GOT3 (cell line): ENCODE measurements at places on chromosomes 6 and 20.

DNA sequence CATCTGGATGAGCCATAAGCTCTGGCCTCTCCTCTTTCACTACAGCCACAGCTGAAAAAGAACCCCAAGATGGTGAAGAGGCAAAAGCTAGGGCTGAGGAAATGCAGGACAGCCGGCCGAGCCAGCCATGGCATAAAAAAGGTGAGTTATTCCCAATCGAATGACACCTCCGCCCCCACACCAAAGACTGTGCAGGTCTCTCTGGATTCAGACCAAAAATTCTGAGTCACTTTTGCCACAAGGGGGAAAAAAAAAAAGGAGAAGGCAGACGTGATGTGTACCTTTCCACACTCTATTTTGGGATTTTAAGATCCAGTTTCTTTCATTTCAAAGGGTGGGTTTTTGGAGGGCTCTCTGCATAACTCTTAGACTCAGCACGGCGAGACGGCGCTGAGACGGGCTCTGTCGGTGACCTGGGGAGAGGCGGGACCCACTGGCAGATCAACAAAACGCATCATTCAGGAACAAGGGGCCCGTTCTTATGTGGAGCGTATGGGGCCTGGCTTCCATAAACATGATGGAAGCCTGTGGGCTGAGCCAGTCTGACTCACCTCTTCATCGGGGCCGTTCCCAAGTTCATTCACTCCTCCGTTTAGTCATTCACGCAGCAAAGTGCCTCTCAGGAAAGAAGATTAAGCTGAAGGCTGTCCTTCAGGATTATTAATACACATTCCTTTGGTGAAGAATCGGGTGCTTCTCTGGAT is 54.8 kb downstream of the NFATC2 start:
- no peak for DNase-seq

GRCh38 chr6:157261606-157262005 is 61.7 kb downstream of the TMEM242 start:
- DNase-seq, result no peak

DNA sequence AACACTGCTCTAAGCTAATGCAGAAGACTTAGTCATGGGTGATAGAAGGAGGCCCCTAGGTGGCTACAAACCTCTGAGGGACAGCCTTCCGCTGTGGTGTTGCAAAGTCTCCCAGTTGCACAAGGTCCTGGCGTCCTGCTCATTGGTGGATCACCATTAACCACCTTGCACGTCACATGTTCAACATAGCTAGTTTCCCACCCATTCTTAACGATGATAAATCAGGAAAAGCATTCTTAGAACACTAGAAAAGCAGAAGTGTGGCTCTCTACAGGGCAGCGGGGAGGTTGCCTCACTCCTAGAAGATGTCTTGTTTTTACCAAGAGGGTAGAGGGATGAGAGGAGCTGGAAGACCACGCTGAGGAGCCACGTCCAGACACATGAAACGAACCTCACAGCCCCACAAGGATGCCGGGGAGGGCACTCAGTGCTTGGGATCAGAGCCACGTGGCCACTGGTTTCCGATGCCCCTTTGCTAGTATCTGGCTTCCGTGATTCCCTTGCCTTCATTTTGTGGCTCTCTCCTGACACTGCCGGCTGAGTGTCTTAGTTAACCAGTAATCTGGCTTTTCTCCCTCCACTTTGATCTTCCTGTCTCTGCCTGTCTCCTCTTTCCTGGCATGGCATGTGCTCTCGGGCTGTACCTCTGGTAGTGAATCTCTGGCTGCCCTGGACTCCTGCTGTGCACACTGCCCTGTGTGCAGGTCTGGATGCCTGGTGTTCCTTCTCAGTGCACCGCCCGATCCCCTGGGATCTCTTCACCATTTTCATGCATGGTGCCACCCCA is 91.4 kb upstream of the NEDD9 start:
- DNase-seq, result no peak

- no peak for DNase-seq
Measured at GRCh38 chr6:4660377-4661321, 115.6 kb upstream of the CDYL start.

GRCh38 chr6:157607317-157608109 is 215.5 kb upstream of the SNX9 start:
- no peak for DNase-seq

DNA sequence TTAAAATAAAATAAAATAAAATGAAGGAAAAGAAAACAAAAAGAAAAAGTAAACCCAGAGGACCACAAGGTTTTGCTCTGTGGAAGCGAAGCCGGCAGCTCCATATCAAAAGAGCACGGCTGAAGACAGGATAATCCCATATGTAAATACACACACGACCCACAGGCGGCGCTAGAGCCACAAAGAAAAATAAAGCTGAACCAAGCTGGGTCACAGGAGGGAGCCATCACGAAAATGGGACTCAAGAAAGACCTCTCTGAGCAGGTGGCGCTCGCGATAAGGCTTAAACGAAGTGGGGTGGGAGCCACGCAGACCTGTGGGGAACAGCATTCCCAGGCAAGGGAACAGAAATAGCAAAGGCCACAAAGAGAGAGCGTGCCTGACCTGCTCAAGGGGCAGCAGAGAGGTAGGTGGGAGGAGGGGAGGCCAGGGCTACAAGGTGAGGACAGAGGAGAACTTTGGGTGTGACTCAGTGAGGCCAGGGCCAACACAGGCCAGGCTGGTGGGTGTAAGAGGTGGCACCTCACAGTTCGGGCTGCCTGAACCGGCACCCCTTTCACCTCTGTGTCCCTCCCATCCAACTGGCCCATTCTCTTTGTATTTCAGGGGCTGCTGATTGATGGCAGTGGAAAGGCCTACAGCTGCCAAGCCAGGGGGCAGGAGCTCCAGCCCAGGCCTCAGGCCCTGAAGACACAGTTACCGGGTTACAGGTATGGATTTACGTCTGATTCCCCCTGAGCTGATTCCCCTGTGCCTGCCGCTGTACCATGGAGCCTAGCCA is 26.0 kb downstream of the PTGIS start:
- no peak for DNase-seq

- no peak for DNase-seq
Measured at GRCh38 chr6:8047541-8048292, 16.5 kb downstream of the BLOC1S5 start.

GRCh38 chr6:99032396-99032795 is 84.7 kb upstream of the FBXL4 start:
- DNase-seq, result no peak

GRCh38 chr6:6663421-6664135 is 75.1 kb downstream of the LY86 start:
- DNase-seq, result no peak

DNA sequence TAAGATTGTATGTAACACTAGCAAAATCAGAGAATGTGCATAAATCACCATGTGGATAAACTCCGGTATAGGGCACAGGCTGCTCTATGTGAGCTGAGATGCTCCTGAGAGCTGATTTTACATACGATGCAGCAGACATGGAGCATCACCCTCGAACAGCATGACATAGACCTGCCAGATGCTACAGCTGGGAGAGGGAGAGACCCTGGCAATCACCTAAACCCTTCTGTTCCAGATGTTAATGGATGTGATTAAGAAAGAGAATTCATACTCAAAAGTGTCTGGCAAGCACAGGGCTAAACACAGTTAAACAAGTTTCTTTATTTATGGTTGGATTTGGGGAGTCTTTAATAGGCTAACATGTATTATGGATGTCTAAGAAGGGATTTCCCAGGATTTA is 157.0 kb downstream of the CLIC5 start:
- no peak for DNase-seq

- no peak for DNase-seq
Measured at GRCh38 chr6:157800420-157801237, 22.4 kb upstream of the SNX9 start.

- DNase-seq, result no peak
Measured at GRCh38 chr6:123928529-123928928, 124.9 kb downstream of the NKAIN2 start.

- DNase-seq, result no peak
Measured at GRCh38 chr20:53635221-53635620, 41.6 kb upstream of the ZNF217 start.

GRCh38 chr20:13333793-13334192 is 112.7 kb downstream of the ISM1 start:
- DNase-seq, result no peak

DNA sequence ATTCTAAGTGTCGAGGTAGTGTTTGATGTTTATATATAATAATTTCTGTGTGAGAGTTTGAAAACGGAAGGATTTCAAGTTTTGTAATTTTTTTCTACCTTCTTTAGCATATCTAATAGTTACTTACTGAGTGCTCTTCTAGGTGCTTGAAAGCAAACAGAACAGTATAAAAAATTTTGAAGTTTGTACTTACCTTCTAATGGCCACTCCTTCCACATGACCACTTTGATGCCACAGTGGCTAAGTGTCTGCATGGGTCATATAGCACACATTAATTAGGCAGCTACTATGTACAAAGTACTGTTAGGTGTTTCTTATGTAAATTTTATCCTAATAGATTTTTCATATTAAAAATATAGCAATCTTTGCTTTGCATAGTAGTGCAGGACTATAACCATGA is 21.1 kb downstream of the RPRD1B start:
- DNase-seq, result no peak
